ENCODE measurements at places on chromosomes 13 and 19. TPM values are rescaled to one million over a fixed set of nuclear protein-coding genes. Genes with fewer than 3 reads are reported as not detected.

LRRC4B gene
- 0.47 TPM for total RNA-seq

- peak; percentile 99 for DNase-seq
- no peaks in the 10 kb centered on the region for H3K27me3 ChIP-seq
- H3K4me1 ChIP-seq, result peaks cover 20% of the 10 kb centered on the region
Measured at GRCh38 chr19:12400633-12401502, at the start of gene ZNF799. TSS of gene ZNF799 (minus strand) at chr19:12401271. CDS start at chr19:12401070, 201 bp downstream.

- H3K4me1 ChIP-seq, result no peaks in the 10 kb centered on the region
- DNase-seq, result no peak
- H3K27me3 ChIP-seq, result no peaks in the 10 kb centered on the region
- no peak overlapping the region for H3K4me3 ChIP-seq
- no peak overlapping the region for H3K27ac ChIP-seq
- H3K36me3 ChIP-seq, result no peaks in the 10 kb centered on the region
Measured at GRCh38 chr13:74253161-74253560, 119.0 kb upstream of the KLF12 start.

GRCh38 chr19:21749090-21749489 lies 18.3 kb downstream of the ZNF100 start:
- peaks cover 40% of the 10 kb centered on the region for H3K4me1 ChIP-seq
- no peak for DNase-seq
- no peaks in the 10 kb centered on the region for H3K27me3 ChIP-seq
- H3K27ac ChIP-seq, result no peak overlapping the region
- H3K4me3 ChIP-seq, result no peak overlapping the region

DNA sequence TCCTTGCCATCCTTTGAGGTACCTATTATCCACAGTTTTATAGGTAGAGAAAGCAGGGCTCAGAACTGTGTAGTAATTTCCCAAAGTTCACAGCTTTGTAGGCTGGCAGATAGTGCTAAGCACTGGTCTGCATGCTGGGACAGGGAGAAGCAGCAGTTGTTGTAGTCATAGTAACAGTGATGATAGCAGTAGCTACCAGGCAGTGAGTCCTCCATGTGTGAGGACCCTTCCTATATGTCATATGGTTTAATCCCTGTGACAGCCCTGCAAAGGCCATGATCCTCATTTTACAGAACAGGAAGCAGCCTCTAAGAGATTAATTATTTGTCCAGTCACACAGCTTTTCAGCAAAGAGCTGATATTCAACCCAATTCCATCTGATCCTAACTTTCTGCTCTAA lies 21.0 kb downstream of the SERP2 start:
- H3K36me3 ChIP-seq, result no peaks in the 10 kb centered on the region
- H3K4me1 ChIP-seq, result peaks cover 13% of the 10 kb centered on the region
- DNase-seq, result no peak
- H3K27ac ChIP-seq, result no peak overlapping the region

SIGLEC5 gene
- not detected for total RNA-seq

DNA sequence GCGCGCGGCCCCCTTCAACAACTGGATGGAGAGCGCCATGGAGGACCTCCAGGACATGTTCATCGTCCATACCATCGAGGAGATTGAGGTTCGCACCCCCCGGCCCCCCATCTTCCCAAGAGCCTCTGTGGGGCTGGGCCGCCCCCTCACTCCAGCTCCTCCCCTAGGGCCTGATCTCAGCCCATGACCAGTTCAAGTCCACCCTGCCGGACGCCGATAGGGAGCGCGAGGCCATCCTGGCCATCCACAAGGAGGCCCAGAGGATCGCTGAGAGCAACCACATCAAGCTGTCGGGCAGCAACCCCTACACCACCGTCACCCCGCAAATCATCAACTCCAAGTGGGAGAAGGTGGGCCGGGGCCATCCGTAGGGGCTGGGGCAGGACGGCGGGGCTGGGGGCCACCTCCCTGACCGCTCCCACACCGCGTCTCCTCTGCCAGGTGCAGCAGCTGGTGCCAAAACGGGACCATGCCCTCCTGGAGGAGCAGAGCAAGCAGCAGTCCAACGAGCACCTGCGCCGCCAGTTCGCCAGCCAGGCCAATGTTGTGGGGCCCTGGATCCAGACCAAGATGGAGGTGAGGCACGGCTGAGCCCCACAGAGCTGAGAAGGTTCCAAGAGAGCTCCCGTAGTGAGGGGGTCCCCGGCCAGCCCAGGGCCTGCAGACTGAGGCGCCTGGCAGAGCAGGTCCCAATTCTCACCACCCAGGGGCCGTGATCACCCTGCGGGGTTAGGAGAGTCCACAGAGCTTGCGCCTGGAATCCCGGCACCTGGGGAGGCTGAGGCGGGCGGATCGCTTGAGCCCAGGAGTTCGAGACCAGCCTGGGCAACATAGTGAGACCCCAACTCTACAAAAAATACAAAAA lies 20.1 kb downstream of the CAPN12 start:
- H3K36me3 ChIP-seq, result peaks cover 89% of the 10 kb centered on the region
- peak overlapping the region; percentile 91 for H3K27ac ChIP-seq
- no peaks in the 10 kb centered on the region for H3K27me3 ChIP-seq
- H3K4me1 ChIP-seq, result peaks cover 90% of the 10 kb centered on the region

MEIOSIN gene
- not detected for total RNA-seq

DNA sequence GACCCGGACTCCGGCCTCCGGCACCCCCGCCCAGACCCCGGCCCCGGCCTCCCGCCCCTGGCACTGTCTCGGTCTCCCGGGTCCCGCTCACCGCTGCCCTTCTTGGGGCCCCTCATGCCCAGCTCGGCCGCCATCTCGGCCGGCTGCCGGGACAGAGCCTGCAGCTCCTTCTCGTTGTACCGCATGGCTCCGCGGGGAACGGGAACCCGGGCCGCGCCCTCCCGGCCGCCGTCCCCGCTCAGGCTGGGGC lies 140 bp downstream of the PLEKHJ1 start:
- no peak for DNase-seq
- H3K4me1 ChIP-seq, result peaks cover 88% of the 10 kb centered on the region
- H3K36me3 ChIP-seq, result peaks cover 16% of the 10 kb centered on the region
- peak overlapping the region; percentile 100 for H3K27ac ChIP-seq
- peak overlapping the region; percentile 98 for H3K4me3 ChIP-seq

DNA sequence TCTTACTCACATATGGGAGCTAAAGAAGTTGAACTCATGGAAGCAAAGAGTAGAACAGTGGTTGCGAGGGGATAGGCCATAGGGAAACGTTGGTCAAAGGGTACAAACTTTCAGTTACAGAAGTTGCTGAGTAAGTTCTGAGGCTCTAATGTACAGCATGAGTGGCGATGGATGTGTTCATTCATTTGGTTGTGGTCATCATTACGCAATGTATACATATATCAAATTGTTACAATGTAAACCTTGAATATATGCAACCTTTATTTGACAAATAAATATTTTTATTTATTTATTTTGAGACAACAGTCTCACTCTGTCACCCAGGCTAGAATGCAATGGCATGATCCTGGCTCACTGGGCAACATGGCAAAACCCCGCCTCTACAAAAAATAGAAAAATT lies 38.7 kb downstream of the ZIC5 start:
- no peak overlapping the region for H3K27ac ChIP-seq
- peaks cover 76% of the 10 kb centered on the region for H3K27me3 ChIP-seq
- H3K4me1 ChIP-seq, result no peaks in the 10 kb centered on the region
- H3K36me3 ChIP-seq, result no peaks in the 10 kb centered on the region

DNA sequence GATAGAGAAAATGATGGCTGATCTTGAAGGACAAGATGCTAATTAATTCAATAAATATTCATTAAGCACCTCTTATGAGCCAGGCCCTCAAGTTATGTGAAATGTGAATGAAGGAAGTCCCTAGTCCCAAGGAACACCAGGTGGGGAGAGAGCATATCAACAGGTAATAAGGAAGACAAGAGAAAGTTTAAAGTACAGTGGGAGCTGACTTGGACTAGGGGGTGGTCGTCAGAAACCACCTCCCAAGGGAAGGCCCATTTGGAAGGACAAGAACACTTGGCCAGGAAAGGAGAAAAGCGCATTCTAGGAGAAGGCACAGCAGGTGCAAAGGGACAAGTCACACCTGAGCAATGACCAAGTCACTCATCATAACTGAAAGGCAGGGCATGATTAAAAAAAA lies 72.7 kb downstream of the DOCK9 start:
- H3K36me3 ChIP-seq, result peaks cover 36% of the 10 kb centered on the region
- H3K4me1 ChIP-seq, result peaks cover 13% of the 10 kb centered on the region
- H3K27ac ChIP-seq, result no peak overlapping the region
- no peak for DNase-seq

ZSCAN4 gene
- total RNA-seq, result not detected

- H3K27me3 ChIP-seq, result no peaks in the 10 kb centered on the region
- no peaks in the 10 kb centered on the region for H3K36me3 ChIP-seq
- H3K4me1 ChIP-seq, result peaks cover 22% of the 10 kb centered on the region
- H3K4me3 ChIP-seq, result no peak overlapping the region
Measured at GRCh38 chr13:34667286-34668218, 274.5 kb upstream of the NBEA start.

DNA sequence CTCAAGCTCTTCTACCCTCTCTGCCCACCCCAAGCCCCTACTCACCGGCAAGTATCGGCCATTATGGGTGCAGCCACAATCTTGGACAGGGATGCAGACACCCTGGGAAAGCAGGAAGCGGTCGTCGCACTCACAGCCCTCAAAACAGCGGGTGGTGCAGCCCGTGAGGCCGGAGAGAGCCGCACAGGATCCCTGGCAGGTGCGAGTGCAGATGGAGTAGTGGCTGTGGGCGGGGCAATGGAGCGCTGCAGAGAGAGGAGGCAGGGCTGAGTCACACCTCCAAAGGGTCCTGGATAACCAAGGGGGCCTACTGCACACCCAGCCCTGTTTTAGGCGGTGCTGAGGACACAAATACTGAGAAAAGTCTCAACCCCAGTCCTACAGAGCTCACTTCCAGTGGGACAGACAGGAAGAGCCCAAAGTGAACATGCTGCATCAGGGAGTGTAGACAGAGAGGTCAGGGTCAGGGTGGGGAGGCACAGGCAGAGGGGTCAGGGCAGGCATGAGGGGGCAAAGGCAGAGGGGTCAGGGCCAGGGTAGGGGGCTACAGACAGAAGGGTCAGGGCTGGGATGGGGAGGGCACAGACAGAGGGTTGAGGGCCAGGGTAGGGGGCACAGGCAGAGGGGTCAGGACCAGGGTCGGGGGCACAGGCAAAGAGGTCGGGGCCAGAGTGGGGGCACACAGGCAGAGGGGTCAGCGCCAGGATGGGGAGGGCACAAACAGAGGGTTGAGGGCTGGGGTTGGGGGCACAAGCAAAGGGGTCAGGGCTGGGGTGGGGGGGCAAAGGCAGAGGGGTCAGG lies 24.2 kb upstream of the FBL start:
- no peak overlapping the region for H3K4me3 ChIP-seq
- DNase-seq, result no peak
- H3K36me3 ChIP-seq, result no peaks in the 10 kb centered on the region
- no peak overlapping the region for H3K27ac ChIP-seq

GRCh38 chr19:3068071-3068470 lies 5.8 kb upstream of the TLE5 start:
- no peak overlapping the region for H3K27ac ChIP-seq
- H3K4me1 ChIP-seq, result peaks cover 4% of the 10 kb centered on the region
- H3K4me3 ChIP-seq, result no peak overlapping the region

DNA sequence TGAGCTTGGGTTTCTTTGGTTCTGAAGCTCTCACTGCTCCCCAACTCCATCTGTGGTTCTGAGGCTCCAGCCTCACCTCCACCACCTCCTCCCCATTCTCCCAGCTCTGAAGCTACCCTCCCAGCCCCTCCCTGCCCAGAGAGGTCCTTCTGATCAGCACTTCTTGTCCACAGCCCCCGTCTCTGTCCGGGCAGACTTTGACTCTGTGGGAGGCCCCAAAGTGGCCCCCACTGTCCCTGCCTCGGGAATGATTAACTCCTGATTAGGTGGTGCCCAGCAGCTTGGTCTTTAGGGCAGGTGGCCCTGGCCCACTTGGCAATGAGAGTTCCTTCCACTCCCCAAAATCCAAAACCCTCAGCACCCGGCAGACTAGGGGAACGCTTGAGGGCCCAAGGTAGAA lies 14.4 kb downstream of the EVI5L start:
- no peak overlapping the region for H3K27ac ChIP-seq
- no peak overlapping the region for H3K4me3 ChIP-seq
- no peak for DNase-seq
- no peaks in the 10 kb centered on the region for H3K4me1 ChIP-seq
- no peaks in the 10 kb centered on the region for H3K36me3 ChIP-seq
- no peaks in the 10 kb centered on the region for H3K27me3 ChIP-seq

FCHO1 gene
- 0.71 TPM for total RNA-seq

DNA sequence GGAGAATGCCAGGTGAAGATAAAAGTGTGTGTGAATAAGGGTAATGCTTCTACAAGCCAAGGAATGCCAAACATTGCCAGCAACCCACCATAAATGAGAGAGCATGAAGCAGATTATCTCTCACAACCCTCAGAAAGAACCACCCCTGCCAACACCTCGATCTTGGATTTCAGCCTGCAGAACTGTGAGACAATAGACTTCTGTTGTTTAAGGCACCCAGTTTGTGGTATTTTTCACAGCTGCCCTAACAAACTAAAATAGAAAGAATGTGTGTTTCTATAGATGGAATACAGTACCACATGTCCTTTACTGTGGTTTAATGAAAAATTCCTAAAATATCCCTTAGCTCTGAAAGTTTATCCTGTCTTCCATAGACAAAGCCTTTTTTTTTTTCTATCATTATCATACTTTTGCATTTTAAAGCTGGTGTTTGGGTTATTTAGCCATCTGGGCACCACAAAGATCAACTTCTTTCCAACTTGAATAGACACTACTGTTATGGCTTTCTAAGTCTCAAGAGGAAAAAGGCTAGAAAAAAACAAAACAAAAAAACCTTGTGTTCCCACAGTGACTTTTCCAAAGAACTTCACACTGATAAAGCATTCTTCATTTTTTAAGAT lies 505.6 kb downstream of the KCTD12 start:
- H3K27me3 ChIP-seq, result no peaks in the 10 kb centered on the region
- no peaks in the 10 kb centered on the region for H3K36me3 ChIP-seq
- no peak overlapping the region for H3K4me3 ChIP-seq
- no peak overlapping the region for H3K27ac ChIP-seq

SELENOV gene
- not detected for total RNA-seq

PLA2G4C gene
- 35.3 TPM for total RNA-seq

GRCh38 chr19:36207605-36208252 lies 6.7 kb downstream of the ZNF565 start:
- no peak for DNase-seq
- H3K27ac ChIP-seq, result no peak overlapping the region
- H3K27me3 ChIP-seq, result no peaks in the 10 kb centered on the region
- H3K4me3 ChIP-seq, result no peak overlapping the region
- peaks cover 14% of the 10 kb centered on the region for H3K36me3 ChIP-seq

- H3K36me3 ChIP-seq, result no peaks in the 10 kb centered on the region
- peaks cover 60% of the 10 kb centered on the region for H3K4me1 ChIP-seq
- H3K4me3 ChIP-seq, result no peak overlapping the region
- DNase-seq, result no peak
- no peaks in the 10 kb centered on the region for H3K27me3 ChIP-seq
Measured at GRCh38 chr19:13160557-13160956, 10.3 kb downstream of the IER2 start.

- no peak overlapping the region for H3K4me3 ChIP-seq
- peaks cover 10% of the 10 kb centered on the region for H3K4me1 ChIP-seq
- H3K27me3 ChIP-seq, result no peaks in the 10 kb centered on the region
- H3K36me3 ChIP-seq, result no peaks in the 10 kb centered on the region
- H3K27ac ChIP-seq, result no peak overlapping the region
- no peak for DNase-seq
Measured at GRCh38 chr13:35159041-35159440, 217.0 kb downstream of the NBEA start.

C13orf46 gene
- total RNA-seq, result 0.33 TPM
